ENCODE measurements at places on chromosomes 12 and 14. TPM values are rescaled to one million over a fixed set of nuclear protein-coding genes. Genes with fewer than 3 reads are reported as not detected.

The ANKRD9 gene
- total RNA-seq, result 13.4 TPM

The MEG3 gene
- not detected for total RNA-seq

The PAX9 gene
- not detected for total RNA-seq

- no peak for DNase-seq
Observed at GRCh38 chr12:64760808-64761573, 1.8 kb upstream of the GNS start.

GRCh38 chr12:131511391-131511802, 199.5 kb upstream of the SFSWAP start:
- peak; percentile 48 for DNase-seq

- DNase-seq, result no peak
Observed at GRCh38 chr12:29754235-29755189, 29.2 kb downstream of the TMTC1 start.

DNA sequence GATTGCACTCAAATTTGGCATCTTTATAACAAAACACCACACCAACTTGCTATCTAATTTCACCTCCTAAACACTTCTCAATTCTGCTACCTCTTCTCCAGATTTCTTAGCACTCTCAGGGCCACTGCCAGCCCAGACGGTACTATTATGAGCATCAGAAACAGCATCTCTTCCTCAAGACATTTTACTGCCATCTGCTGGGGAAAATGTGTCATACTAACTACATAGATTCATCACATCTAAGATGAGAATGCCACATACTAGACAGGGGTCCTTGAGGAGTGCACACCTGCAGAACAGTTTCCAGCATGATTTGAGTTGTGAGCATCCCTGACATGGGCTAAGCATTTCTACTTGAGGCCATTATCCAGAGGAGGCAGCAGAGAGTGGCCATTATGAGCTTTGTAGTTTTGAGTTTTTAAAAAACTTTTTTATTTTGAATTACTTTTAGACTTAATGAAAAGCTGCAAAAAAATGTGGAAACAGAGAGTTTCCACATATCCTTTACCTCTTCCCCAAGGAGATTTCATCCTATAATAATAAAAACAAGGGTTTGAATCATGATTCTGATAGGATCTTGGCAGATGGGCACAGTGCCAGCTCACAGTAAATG, 15.1 kb upstream of the GRIP1 start:
- DNase-seq, result no peak

GRCh38 chr12:72276181-72276805, 4.1 kb downstream of the TRHDE start:
- DNase-seq, result no peak

DNA sequence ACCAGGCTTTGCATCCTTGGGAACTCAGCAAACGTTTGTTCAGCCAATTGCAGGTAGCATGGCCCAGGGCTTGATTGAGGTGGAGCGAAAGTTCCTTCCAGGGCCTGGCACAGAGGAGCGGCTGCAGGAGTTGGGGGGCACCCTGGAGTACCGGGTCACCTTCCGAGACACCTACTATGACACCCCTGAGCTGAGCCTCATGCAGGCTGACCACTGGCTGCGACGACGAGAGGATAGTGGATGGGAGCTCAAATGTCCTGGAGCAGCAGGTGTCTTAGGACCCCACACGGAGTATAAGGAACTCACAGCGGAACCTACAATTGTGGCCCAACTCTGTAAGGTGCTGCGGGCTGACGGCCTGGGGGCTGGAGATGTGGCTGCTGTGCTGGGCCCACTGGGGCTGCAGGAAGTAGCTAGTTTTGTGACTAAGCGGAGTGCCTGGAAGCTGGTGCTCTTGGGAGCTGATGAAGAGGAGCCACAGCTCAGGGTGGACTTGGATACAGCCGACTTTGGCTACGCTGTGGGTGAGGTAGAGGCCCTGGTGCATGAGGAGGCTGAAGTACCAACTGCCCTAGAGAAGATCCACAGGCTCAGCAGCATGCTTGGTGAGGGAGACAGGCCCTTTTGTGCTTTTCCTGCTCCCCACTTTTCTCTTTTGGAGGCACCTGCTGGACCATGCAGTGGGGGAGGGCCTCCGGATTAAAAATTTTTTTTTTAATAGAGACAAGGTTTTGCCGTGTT, 799 bp downstream of the THTPA start:
- DNase-seq, result no peak

Data from activated T-helper 1 cell treated with anti-CD3 and anti-CD28 coated beads, Interleukin-12 subunit alpha, Interleukin-12 subunit beta, Interleukin-2, Interleukin-4 antibody, amounts not matched to agents 30 ng/mL and 10 ng/mL and 1 ng/mL, durations not matched to agents 14 hours and 24 hours and 36 hours (primary cell).